ENCODE measurements at places on chromosomes 7 and 10.

- no peak for DNase-seq
Measured at GRCh38 chr7:97078023-97078969, 39.2 kb upstream of the SDHAF3 start.

- no peak for DNase-seq
Measured at GRCh38 chr10:21506351-21506750, 19.1 kb downstream of the SKIDA1 start.

GRCh38 chr7:101518336-101518735, 110.8 kb downstream of the MYL10 start:
- no peak for DNase-seq

DNA sequence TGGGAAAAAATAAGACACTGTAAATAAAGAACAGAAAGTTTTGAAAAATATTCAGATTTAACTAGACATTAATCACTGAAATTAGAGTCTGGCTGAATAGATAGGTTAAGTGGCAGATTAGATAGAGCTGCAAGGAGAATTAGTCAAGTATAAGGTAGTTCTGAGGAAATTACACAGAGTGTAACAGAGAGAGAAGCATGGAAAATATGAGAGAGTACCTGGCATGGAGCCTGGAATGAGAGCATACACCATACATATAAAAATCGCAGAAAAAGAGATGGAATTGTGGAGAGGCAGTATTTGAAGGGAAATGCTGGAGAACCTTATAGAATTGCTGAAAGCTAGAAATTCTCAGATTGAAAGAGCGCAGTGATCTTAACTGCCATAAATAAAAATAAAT, 46.9 kb downstream of the ZNRF2 start:
- no peak for DNase-seq

DNA sequence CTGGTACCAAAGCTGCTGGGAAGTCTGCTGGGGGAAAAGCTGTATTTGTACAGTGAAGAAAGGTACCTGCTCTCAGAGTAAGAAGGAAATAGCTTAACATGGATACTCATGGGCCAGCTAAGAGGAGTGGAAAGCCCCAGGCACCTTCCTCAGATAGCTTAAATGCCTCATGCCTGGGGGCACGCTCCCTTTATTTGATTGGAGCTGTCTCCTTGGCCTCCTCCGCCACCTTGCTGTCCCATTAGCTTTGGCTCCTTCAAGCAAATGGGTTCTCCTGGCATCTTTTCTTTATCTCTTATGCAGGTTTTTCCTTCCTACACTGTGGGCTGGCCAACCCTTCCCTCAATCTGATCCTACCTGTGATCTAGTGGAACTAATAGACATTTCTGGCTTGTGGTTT, 318.5 kb downstream of the SH2D4B start:
- DNase-seq, result no peak

GRCh38 chr10:7133278-7133677, 277.6 kb downstream of the SFMBT2 start:
- DNase-seq, result no peak

DNA sequence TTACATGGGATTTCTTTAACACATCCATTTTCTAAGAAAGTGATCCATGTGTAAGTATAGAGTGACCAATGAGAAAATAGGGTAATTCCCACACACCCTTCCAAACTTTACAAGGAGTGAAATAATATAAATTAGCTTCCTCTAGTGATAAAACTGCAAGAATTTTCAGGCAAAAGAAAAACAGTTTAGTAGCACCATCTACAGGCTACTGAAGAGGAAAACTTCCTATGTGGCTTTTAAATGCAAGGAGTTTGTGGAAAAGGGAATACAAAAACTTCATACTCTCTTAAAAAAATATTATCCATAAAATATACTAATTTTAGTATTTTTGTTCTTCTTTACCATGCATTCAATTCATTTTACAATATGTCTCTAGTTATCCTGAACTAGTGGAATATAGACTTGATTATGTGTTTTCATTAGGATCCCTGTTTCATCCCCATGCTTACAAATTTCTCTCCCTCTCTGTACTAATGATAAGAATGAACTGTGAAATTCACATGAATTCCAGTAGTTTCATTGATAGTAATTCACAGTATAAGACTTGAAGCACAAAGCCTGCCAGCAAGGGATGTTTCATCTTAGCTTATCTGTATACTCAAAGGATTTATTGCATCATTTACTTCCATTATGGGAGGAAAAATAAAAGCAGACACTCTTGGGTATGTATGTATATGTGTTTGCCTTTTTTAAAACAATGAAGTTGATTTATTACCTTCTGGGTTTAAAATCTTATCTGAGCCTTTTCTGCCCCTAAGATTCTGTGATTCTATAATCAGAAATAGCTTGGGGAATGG, 442.9 kb downstream of the AUTS2 start:
- DNase-seq, result no peak

DNA sequence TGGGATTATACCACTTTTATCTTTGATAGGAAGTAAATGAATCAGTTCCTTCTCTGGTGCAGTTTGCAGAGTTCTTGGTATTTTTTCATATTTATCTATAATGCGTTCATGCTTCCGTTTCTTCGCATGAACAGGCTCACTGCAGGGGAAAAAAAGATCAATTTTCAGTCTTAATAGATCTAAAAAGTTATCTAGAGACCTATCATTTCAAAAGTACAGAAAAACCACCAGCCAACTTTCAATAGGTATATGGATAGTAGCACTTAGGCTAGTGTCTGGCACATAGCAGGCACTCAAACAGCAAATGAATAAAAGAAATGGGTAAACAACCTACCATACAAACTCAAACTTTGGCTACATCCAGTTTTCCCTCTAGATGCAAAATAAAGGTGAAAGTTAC, 5.5 kb downstream of the NOC3L start:
- no peak for DNase-seq
